ENCODE measurements at places on chromosomes 1 and 21.

GRCh38 chr1:160400223-160400645 lies at the start of gene VANGL2:
VANGL2 (plus strand) TSS chr1:160400564; CDS start chr1:160415838, 15,274 bp downstream.
- DNase-seq: no peak

DNA sequence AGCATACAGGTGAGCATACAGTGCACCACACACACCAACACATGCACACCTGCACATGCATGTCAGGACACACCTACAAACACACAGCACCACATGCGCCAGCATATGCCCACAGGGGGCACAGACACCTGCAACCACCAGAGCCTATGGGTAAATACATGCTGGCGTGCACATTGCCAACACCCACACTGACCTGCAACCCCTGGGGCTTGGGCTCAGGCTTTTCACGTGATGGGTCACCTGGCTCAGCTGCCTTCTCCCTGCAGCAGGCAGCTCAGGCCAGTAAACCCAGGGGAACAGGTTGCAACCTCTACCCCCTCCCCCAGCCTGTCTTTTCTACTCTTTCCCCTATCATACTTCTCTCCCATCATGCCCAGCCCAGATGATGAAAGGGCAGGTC lies 8.1 kb downstream of the CD247 start:
- no peak for DNase-seq

GRCh38 chr1:183783767-183784637 lies 20.9 kb upstream of the RGL1 start:
- DNase-seq: peak; percentile 33

GRCh38 chr21:44914176-44914874 lies 6.4 kb downstream of the ITGB2 start:
- no peak for DNase-seq

- DNase-seq: peak; percentile 27
Observed at GRCh38 chr1:220680085-220680687, 10.0 kb upstream of the C1orf115 start.

DNA sequence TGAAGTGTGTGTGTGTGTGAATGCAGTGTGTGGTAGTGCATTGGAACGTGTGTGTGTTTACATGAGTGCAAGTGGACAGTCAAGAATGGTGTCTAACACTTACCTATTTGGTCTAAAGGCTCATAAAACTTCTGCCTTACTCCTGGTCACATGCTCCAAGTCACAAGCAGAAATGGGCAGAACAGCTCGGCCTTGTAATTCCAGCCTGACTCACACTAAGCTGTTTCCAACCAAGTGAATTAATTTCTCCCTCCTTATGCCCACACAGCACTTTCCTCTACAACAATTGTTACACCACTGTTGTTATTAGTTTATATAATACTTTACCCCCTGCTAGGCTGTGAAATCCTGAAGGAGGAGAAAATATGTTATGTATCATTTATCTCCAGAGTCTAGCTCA lies 43.8 kb downstream of the DDR2 start:
- peak; percentile 82 for DNase-seq

GRCh38 chr1:117049857-117050256 lies 10.3 kb upstream of the TTF2 start:
- DNase-seq: no peak

- peak; percentile 57 for DNase-seq
Observed at GRCh38 chr21:25507522-25507921, 99.8 kb downstream of the MRPL39 start.

DNA sequence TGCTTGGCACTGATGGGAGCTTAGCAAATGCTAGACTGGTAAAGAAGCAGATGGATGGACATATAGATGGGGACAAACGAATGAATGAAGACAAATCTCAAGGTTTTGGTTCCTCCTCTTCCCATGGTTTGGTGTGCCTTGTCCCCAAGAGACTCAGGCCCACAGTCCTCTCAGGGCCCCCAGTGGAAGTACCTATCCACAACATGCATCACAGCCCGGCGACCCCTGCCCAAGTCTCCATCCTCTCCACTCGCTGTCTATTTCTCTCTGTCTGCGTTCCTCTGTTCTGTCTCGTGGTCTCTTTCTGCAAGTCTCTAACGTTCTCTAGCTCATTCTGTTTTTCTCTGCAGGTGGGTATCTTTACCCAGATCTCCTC lies 85.8 kb downstream of the GLIS1 start:
- DNase-seq: no peak

- DNase-seq: peak; percentile 66
Observed at GRCh38 chr21:41641821-41642701, 124.8 kb downstream of the RIPK4 start.

DNA sequence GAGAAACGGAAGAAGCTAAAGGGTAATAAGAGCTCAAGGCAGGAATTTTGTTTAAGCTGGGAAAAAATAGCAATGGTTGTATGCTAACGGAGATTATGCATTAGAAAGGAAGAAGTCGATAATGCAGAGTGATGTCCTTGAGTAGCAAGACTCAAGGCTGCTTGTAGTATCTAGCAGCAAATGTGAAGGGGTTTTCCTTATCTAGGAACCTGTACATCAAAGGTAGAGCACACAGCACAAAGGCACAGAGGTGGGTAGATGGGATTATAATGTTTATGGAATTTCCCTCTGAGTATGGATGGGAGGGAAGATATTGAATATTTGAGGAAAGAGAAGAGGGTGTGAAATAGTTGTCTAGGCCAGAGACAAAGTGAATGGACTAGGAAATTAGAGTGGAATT lies 114.1 kb downstream of the PROX1 start:
- DNase-seq: no peak

GRCh38 chr21:45811136-45811535 lies 167.6 kb downstream of the PCBP3 start:
- DNase-seq: no peak

DNA sequence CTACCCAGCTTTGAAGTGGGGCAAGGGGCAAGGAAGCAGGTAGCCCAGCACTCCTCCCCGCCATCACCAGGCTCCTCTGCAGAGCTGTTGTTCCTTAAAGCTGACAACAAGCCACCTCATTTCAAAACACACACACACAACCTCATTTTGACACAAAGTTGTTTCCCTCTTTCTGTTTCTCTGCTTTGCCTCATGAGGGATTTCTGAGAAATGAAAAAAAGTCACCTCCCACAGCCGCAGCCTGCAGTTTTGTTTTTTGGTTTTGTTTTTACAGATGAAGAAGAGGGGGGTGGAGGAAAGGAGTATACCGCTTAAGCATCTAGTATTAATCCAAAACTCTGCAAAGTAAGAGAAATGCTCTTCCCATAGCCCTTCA lies 12.1 kb downstream of the MCL1 start:
- DNase-seq: no peak

- DNase-seq: no peak
Observed at GRCh38 chr1:2343023-2343935, 48.1 kb downstream of the MORN1 start.

GRCh38 chr1:42013881-42014470 lies 95.3 kb upstream of the HIVEP3 start:
- DNase-seq: no peak

GRCh38 chr1:109427171-109427467 lies 871 bp upstream of the PSMA5 start:
- DNase-seq: no peak

DNA sequence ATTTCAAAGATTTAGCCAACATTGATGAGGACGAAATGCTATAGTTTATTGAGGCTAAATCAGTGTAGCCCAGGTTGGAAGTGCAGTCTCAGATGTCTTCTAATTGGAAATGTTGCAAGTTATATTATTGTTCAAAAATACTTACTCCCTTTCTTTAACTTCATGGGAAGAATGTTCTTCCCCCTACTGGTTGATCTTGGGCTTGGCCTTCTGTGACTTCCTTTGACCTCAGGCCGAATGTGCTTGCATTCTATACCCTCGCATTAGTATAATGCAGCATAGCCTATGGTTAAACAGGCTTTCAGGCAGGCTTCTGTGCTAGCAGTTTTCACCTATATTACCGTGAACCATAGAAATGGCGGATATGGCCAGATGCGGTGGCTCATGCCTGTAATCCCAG lies 77.3 kb downstream of the RPE65 start:
- DNase-seq: no peak

GRCh38 chr1:38052750-38053415 lies 6.3 kb upstream of the POU3F1 start:
- DNase-seq: no peak

DNA sequence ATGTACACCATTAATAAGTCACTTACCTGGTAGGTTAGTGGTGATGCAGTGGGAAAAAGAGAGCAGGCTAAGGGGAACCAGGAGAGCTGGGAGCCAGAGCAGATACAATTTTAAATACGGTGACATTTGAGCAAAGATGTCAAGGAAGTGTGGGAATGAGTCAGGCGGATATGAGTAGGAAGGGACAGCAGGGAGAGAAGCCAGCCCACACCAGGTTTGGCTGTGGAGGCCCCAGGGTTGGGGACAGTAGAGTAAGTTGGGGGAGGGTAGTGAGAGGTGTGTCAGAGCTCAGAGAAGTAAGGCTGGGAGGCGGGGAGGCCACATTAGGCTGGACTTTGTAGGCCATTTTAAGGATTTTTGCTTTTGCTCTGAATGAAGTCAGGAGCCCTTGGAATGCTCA lies 482.0 kb downstream of the DISC1 start:
- DNase-seq: no peak

DNA sequence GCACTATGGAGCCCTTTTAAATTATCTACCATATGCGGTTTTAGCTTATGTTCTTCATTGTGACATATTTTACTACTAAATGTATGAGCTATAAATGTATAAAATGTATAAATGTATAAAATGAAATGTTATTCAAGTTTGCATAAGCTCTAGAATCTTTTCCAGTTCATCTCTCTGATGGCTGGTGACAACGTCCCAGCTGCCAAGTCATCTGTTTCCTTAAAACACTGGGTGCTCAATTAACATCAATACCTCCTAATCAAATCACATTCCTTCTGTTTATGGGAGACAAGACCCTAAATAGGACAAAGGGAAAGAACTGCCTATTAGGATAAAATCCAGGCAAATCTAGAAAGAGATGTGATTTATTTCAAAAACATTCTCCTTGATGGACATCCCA lies 22.9 kb downstream of the DSTYK start:
- no peak for DNase-seq

DNA sequence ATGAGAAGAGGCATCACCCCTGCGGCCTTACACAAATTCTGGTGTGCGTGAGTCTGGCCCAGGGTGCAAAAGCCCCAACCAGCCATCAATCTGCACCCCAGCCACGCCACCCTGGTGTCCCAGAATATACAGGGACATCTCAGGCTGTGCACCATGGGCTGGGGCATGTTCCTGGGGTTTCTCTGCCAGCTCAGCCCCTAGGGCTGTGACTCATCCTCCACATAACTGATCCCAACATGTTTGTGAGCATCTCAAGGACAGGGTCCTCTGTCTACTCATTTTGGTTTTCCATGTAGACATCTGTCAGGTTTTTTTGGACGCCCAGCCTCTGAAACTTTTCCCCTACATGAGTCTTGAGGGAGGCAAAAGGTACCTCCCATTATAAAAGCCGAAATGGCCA lies 511 bp downstream of the ZNF683 start:
- no peak for DNase-seq

DNA sequence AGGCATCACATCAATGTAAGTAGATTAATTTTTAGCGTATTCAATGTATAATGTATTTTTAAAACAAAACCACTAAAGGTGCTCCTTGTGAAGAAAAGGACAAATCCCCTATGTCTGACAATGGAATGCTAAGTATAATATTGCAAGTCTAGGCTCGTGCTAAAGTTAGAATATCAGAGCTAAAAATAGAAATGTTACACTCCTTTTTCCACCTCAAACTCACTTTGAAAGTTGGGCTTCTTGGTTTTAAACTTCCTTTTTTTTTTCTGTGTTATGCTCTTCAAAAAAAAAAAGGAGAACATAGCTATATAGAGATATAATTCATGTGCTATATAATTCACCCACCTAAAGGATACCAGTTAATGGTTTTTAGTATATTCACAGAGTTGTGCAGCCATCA lies 3.6 kb upstream of the SERBP1 start:
- no peak for DNase-seq

- DNase-seq: peak; percentile 95
Observed at GRCh38 chr1:204294357-204294756, 65.4 kb downstream of the PLEKHA6 start.

DNA sequence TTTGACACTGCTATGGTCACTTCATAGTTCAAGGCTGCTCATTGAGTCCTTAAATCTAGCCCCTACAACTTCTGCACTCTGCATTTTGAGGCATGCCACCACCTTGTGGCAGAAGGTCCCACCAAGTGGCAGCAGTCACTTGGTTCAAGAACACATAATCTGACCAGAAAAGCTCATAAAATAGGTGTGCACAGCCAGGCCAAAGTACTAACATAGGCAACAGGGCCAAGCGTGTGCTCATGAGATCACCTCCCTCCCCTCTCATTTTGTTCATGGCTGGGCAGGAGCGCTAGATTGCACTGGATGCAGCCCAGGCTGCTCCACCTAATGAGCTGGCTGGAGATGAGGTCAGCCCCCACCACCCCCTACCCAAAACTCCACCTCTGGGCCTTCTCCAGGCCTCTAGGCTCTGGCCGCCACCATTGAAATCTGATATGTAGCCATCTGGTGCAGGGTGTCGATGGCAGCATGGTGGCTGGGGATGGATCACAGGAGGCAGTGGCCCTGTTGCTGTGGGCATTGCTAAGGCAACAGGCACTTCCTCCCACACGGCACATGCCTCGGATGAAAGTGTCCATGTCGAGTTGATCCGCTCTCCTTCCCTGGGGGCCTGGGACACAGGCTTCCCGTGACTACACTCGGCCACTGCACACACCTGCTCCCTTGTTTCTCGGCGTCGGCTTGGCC lies 193.2 kb downstream of the TRABD2B start:
- DNase-seq: no peak

DNA sequence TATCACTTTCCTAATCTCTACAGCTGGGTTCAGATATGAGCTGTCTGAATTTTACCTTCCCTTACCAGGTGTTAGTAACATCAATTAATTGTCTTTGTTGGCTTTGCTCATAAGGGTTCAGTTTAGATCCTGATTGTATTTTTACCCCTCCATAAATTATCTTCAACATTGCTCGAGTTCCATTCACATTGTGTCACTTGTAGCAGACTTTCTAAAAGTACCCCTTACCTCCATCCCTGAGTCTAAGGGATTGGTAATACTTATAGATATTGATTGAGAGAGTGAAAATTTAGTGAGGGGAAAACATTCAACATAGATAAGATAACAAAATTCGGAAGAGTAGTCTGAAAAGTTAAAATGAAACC lies 7.3 kb downstream of the RASAL2 start:
- DNase-seq: peak; percentile 38

- peak; percentile 78 for DNase-seq
Observed at GRCh38 chr1:9233241-9233941, 1.2 kb upstream of the H6PD start.

DNA sequence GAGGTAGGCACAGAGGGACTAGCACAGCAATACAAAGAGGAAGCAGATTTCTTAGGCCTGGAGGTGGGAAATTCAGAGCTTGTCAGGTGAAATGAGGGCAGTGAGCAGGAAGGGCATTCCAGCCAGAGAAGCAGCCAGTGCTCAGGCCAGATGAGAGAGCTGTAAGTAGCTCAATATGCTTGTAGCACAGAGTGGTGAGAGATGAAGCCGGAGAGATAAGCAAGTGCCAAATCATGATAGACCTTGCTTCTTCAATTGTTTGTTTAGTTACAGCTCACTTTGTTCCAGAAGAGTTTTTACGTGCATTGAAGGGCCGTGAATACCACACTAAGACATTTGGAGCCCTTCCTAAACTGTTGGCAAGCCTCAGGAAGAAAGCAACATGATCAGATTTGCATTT lies 42.0 kb upstream of the ADAMTS1 start:
- DNase-seq: no peak

- no peak for DNase-seq
Observed at GRCh38 chr1:56434025-56434424, 145.3 kb downstream of the PLPP3 start.

GRCh38 chr1:194538453-194538852 lies 1352.0 kb upstream of the B3GALT2 start:
- no peak for DNase-seq

Data from HCEC 1CT (cell line).